ENCODE measurements at places on chromosomes 2 and 18.

GRCh38 chr2:168705534-168706470, 96.6 kb upstream of the NOSTRIN start:
- DNase-seq, result no peak

- DNase-seq, result no peak
Measured at GRCh38 chr2:203510256-203510940, 24.7 kb downstream of the RAPH1 start.

- DNase-seq, result no peak
Measured at GRCh38 chr18:74377776-74378175, 62.1 kb downstream of the C18orf63 start.

GRCh38 chr2:199148076-199148845, 309.5 kb downstream of the SATB2 start:
- no peak for DNase-seq

GRCh38 chr2:239654266-239654665, 253.4 kb upstream of the HDAC4 start:
- no peak for DNase-seq

- no peak for DNase-seq
Measured at GRCh38 chr2:241804326-241805229, 4.4 kb upstream of the NEU4 start.

GRCh38 chr2:191951376-191951775, 104.5 kb upstream of the CAVIN2 start:
- DNase-seq, result no peak

GRCh38 chr2:25618676-25619075, 54.7 kb downstream of the DTNB start:
- no peak for DNase-seq

DNA sequence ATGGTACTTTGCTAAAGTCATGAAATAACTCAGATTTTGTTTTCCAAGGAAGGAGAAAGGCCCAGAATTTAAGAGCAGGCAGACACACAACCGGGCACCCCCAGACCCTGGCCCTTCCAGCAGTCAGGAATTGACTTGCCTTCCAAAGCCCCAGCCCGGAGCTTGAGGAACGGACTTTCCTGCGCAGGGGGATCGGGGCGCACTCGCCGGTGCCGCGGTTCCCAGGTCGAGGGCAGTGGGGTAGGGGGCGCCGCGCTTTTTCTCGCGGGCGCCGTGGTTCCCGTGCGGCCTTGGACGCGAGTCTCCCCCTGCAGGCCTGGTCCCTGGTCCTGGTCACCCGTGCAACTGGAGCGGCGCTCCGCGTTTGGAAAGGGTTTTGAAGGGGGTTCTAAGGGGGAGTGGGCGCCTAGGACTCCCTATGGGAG, 1.2 kb downstream of the ZNF236 start:
- DNase-seq, result no peak

DNA sequence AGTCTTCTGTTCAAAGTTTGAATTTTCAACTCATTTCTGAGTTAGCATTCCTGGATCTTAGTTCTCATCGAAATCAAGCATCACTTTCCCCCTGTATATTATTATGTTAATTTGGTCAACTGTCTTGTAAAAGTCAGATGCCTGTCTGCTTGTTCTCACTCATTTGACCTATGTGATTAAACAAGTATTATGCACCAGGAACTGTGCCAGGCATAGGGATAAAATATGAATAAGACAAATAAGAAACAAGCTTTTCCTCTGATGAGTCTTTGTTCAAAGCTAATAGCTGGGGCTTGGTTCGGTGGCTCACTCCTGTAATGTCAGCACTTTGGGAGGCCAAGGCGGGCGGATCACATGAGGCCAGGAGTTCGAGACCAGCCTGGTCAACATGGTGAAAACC, 19.7 kb upstream of the EMILIN2 start:
- DNase-seq, result no peak

- no peak for DNase-seq
Measured at GRCh38 chr2:6310256-6311215, 555.2 kb downstream of the CMPK2 start.

GRCh38 chr2:12835733-12836132, 119.0 kb downstream of the TRIB2 start:
- no peak for DNase-seq

GRCh38 chr2:81234711-81235110, 930.2 kb upstream of the LRRTM1 start:
- no peak for DNase-seq

DNA sequence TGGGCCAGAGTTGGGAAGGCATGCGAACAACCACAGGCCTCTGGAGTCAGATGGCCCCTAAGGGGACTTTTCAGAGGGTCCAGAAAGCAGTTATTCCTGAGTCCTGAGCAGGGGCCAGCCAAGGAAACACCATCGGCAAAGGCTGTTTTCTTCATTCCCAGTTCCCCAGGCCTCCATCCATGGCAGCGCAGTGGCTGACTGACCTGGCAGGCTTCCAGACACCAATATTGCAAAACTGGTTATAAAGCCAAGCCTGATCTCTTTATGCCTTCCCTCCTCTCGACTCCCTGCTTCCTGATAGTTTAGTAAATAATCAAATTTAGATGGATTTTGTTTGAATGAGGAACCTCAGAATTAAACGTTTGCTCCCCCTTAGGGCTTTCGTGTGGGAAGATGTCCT, 133.4 kb upstream of the ITGA6 start:
- DNase-seq, result no peak

DNA sequence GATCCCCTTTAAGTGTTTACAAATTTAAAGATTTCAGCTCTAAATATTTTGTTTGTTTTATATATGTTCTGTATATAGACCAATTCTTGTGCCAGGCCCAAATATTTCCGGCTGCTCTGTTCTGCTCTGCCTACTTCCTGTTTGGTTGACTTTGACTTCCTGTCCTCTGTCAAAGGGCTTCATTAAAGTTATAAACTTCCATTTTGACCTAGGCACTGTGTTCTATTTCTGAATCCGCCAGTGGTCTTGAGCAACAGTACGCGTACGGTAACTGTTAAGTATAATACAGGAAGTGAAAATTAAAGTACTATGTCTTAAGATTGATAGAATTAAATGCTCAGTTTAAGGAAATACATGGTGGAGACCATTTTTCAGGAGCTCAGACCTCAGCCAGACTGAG, 13.5 kb upstream of the REL start:
- no peak for DNase-seq

GRCh38 chr2:168127371-168127770, 120.0 kb downstream of the STK39 start:
- no peak for DNase-seq

- no peak for DNase-seq
Measured at GRCh38 chr18:63617049-63617914, 26.8 kb downstream of the SERPINB4 start.

DNA sequence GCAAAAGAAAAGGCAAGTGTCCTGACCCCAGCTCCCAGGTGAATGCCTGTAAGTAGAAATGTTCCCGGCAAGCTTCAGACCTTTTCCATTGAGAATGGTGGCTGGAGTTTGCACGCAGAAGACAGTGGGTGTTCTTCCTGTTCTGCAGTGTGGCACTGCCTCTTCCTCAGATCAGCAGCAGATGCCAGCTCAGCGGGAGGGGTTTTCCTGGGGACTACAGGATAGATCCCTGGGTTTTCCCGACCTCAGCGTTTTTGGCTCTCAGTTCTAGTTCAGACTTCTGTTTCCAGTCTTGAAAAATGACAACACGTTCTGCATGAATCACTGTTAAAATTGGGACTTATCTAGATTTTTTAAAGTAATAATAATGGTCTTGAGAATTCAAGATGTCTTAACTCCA, 39.2 kb downstream of the GRHL1 start:
- DNase-seq, result no peak

- no peak for DNase-seq
Measured at GRCh38 chr2:190062053-190062452, 476 bp downstream of the MSTN start.

DNA sequence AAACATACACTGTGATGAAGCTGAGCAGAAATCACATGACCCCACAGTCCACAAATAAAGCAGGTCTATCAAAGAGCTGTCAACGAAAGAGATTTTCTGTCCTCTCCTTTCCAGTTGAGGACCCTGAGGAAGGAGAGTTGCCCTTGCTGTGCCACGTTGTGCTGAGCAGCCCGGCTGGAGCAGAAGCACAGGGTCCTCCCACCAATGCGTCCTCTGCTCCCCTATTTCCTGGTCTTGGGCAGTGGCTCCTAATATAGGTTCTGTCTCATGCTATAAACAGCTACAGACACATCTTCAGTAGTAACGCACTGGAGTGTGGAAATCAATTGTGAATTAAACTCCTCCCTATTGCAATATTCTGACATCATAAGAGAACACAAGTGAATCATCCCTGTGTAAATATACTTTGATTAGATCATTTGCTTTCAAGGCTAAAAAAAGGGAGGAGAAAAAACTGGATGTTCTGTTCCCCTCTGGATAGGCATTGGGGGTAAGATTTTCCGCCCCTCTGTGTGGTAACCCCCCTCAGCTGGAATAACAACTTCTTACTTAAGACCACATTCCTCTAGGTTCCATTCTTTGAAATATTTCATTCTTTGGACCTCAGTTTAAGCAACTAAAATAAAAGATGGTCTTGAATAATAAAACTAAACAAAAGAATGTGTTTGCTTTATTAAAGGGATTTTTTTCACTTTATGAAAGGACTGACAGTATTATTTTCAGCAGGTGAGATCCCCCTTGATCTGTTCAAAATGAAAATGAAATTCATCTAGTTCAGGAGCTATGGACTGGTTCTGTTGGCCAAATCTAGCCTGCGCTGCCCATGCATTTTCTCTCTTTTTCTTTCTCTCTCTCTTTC, 8.3 kb upstream of the RHOB start:
- DNase-seq, result no peak

DNA sequence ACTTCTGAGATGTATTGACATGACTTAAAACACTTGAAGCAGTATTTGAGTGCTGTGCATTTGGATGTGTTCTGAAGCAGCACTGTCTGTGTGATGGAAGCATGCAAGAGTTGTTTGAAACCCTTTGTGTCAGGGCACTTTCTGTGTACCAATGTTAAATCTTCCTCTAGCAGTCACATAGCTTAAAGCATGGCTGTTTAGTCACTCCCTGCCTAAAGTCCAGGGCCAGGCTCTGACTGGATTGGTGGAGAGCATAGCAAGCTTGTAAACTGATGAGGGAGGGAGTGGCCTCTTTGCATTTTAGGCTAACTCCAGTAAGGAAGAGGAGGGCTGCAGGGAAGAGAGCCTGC, 73.5 kb downstream of the MYO1B start:
- peak; percentile 27 for DNase-seq

DNA sequence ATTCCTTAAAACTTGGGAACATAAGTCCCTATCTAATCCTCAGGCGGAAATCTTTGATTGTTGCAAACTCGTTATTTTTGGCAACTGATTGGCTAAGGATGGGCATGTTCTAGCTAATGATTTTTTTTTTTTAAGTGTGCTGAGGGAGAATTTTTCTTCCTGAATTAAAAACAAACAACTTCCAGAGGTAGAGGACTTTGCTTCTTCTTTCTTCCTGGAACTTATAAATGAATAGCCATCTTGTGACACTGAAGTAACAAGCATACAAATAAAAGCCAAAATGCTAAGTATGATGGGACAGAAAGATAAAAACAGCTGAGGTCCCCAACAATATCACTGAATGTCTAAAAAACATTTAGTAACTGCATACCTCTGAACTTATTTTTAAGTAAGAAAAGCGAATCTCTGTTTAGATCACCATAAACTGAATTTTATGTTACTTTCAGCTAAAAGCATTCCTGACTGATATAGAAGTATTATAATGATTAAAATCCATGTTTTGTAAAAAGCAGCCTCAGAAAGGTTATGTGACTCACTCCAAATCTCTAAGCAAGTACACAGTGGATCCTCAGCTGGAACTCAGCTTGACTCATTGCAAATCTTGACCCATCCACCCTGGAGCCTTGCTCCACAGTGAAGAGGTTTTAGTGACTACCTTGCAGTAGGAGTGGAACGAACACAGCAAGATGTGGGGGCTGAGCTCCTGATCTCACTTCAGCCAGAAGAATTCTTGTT, 344.4 kb downstream of the CLIP4 start:
- no peak for DNase-seq

DNA sequence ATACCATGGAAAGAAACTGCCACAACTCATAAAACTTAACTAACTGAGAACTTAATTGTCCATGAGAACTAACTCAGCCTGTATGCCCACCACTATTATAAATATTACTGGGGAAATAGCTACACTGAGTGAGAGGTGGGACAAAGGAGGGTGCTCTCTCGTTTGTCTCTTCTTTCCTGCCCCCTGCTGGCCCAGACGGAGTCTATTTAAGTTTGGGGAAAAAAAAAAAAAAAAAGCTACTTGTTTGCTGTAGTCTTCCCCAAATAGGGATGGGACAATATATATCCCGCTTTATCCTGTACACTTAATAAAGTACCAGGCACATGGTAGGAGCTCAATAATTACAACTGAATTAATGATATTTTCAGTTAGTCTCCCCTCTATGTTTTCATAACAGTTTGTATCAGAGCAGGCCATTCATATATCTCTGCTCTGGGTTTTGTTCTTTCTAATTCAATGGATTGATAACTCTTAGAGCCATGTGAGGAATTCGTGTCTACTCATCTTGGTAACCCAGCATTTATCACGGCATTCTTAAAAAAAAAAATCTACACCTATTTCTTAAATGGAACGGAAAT, 647.6 kb upstream of the PKDCC start:
- DNase-seq, result no peak

GRCh38 chr2:6554466-6554865, 311.2 kb downstream of the CMPK2 start:
- DNase-seq, result no peak

GRCh38 chr2:218754201-218754600, 27.7 kb upstream of the CYP27A1 start:
- no peak for DNase-seq

DNA sequence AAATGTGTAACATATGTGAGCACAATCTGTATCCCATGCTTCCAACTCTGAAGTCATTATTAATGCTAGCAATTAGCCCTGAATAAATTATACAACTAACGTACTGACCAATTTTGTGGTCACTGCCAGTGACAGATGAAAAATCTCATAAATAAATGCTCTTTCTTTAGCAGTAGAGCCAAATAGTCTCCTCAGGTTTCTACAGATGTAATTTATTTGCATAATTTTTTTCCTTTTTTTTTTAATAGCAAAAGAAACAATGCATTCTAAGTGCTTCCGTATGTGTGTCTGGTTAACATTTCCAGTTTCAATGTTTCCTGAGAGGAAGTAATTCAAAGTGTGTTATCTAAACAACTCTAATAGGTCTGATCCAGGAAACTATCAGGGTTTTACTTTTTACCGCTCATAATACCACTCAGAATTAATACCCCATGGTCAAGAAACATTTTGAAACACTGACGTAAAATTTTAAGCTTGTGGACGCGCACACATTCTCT, 108.4 kb downstream of the MEP1B start:
- DNase-seq, result no peak

- DNase-seq, result no peak
Measured at GRCh38 chr18:49368161-49368875, 92.1 kb downstream of the DYM start.

- DNase-seq, result peak; percentile 12
Measured at GRCh38 chr18:27240383-27240782, 55.3 kb upstream of the CHST9 start.

DNA sequence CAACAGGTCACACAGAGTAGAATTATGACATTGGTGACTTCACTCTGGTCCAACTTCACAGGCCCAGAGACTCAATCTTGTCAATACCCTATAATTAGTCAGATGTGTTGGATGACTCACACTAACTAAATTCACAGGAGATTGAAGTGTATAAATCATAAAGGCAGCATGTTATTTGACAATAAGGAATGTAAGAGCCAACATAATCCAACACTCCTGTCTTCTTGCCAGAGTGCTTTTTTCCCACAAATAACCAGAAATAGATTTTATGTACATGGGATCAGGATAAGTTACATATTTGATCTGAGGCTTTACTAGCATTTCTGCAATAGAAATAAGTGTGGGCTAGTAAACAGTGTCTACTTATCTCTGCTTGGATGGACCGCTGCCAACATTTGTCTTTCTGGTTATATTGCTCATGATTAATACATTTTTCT, 42.2 kb upstream of the ZSWIM2 start:
- no peak for DNase-seq

Data from spinal cord (tissue), 10 donors.